Stomach (tissue), 19 donors: ENCODE measurements at places on chromosomes 13 and 19.

GRCh38 chr19:18484992-18485391 is 36.9 kb downstream of the ELL start:
- H3K27me3 ChIP-seq, result no peaks in the 10 kb centered on the region
- H3K4me1 ChIP-seq, result peaks cover 52% of the 10 kb centered on the region
- peak overlapping the region; percentile 44 for H3K27ac ChIP-seq
- no peak overlapping the region for H3K4me3 ChIP-seq
- no peak for DNase-seq
- H3K36me3 ChIP-seq, result no peaks in the 10 kb centered on the region

DNA sequence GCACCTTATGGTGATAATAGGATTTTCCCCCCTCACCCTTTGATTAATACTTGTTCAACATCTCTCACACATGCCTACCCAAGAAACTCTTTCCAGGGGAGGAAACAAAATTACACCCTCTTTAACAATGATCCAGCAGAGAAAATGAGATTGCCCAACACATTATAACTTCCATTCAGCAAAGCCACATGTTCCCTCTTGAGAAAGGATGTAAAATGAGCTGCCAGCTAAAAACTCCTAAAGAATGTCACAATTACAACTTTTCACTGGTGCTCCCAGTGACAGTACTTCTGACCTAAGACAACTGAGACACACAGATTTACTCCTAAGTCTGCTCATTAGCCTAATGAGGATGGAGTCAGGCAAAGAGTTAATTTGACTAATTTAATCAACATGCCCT is 621.4 kb downstream of the DIAPH3 start:
- no peaks in the 10 kb centered on the region for H3K36me3 ChIP-seq
- H3K27me3 ChIP-seq, result no peaks in the 10 kb centered on the region
- DNase-seq, result no peak
- no peak overlapping the region for H3K27ac ChIP-seq

GRCh38 chr13:111876506-111876905 is 190.4 kb upstream of the SOX1 start:
- H3K4me3 ChIP-seq, result no peak overlapping the region
- no peaks in the 10 kb centered on the region for H3K4me1 ChIP-seq
- H3K36me3 ChIP-seq, result no peaks in the 10 kb centered on the region
- H3K27ac ChIP-seq, result no peak overlapping the region
- DNase-seq, result no peak

DNA sequence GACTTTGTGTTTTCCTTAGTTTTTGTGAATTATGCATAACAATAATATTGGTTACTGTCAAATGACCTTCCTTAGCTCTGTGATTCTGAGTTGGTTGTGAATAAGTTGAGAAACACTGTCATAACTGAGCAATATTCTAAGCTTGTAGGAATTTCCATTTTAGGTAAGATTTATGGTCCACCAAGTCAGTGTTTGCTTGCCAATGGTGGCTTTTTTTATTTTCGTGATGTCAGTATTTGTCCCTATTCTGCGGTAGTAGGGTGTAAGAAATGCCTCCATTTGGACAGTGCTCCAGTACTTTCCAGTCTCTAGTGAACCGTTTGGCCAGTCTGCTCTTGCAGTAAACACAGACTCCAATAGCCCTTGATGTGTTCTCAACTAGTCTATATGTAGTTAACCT is 94.7 kb downstream of the FRY start:
- H3K27me3 ChIP-seq, result no peaks in the 10 kb centered on the region
- no peak overlapping the region for H3K4me3 ChIP-seq
- DNase-seq, result no peak
- H3K27ac ChIP-seq, result peak overlapping the region; percentile 15
- no peaks in the 10 kb centered on the region for H3K4me1 ChIP-seq

DNA sequence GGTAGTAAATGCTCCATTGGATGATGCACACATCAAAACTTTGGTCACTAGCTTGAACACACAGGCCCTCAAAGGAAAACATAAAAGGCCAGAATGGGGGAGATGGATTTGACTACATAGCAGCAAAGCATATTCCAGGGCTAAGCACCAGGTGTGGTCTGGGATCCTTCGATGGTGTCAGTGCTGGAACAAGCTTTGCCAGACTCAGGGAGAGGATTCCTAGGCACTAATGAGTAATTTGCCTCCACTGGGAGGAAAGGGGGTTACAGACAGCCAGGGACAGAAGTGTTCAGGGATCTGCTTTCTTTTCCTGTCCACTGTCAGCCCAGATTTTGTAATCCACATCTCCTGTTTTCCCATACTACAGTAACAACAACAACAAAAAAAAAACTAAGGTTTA is 157.2 kb upstream of the OBI1 start:
- no peak for DNase-seq
- no peak overlapping the region for H3K27ac ChIP-seq
- no peaks in the 10 kb centered on the region for H3K36me3 ChIP-seq
- no peaks in the 10 kb centered on the region for H3K4me1 ChIP-seq
- H3K4me3 ChIP-seq, result no peak overlapping the region
- peaks cover 11% of the 10 kb centered on the region for H3K27me3 ChIP-seq

GRCh38 chr19:6214881-6215541 is 64.8 kb downstream of the MLLT1 start:
- H3K27ac ChIP-seq, result no peak overlapping the region
- no peaks in the 10 kb centered on the region for H3K27me3 ChIP-seq
- no peak overlapping the region for H3K4me3 ChIP-seq
- peaks cover 68% of the 10 kb centered on the region for H3K36me3 ChIP-seq

DNA sequence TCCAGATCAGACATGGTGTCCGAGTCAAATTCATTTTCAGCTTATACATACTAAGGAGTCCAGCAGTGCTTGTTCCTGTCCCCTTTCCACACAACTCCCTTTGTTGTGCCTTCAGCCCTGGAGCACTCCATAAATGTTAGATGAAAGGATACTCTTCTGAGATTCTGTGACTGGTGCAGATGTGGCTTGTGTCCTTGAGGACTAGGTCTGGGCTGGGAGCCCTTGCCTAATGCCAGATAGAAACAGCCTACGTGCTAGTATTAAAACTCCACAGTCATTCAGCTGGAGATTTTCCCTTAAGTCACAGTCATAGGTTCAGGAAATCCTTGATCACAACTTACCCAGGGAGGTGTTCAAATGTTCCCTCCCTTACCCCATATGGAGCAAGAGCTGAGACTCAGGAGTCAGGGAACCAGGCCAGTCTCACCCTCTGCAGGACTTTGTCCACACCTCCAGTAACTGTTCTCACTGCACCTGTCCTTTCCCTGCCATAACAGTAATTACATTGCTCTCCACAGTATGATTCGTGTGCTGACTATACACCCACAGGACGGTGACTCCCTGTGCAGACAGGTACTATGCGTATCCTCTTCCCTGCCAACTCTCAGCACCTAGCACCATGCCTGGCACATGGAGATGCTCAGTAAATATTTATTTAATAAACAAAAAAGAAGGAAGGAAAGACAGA is 15.5 kb upstream of the SERPINE3 start:
- no peak overlapping the region for H3K27ac ChIP-seq
- no peaks in the 10 kb centered on the region for H3K27me3 ChIP-seq
- no peaks in the 10 kb centered on the region for H3K4me1 ChIP-seq

GRCh38 chr13:54175466-54175865 is 1146.9 kb downstream of the OLFM4 start:
- H3K36me3 ChIP-seq, result no peaks in the 10 kb centered on the region
- DNase-seq, result no peak
- no peak overlapping the region for H3K27ac ChIP-seq
- H3K4me3 ChIP-seq, result no peak overlapping the region

GRCh38 chr19:17711851-17712250 is 7.4 kb upstream of the MAP1S start:
- no peaks in the 10 kb centered on the region for H3K27me3 ChIP-seq
- DNase-seq, result no peak
- H3K36me3 ChIP-seq, result no peaks in the 10 kb centered on the region
- no peak overlapping the region for H3K4me3 ChIP-seq
- no peaks in the 10 kb centered on the region for H3K4me1 ChIP-seq

DNA sequence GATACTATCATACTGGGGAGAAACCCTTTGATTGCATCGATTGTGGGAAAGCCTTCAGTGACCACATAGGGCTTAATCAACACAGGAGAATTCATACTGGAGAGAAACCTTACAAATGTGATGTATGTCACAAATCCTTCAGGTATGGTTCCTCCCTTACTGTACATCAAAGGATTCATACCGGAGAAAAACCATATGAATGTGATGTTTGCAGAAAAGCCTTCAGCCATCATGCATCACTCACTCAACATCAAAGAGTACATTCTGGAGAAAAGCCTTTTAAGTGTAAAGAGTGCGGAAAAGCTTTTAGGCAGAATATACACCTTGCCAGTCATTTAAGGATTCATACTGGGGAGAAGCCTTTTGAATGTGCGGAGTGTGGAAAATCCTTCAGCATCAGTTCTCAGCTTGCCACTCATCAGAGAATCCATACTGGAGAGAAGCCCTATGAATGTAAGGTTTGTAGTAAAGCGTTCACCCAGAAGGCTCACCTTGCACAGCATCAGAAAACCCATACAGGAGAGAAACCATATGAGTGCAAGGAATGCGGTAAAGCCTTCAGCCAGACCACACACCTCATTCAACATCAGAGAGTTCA is 12.9 kb upstream of the ZNF470 start:
- no peak overlapping the region for H3K27ac ChIP-seq
- H3K4me1 ChIP-seq, result no peaks in the 10 kb centered on the region
- H3K4me3 ChIP-seq, result no peak overlapping the region
- no peaks in the 10 kb centered on the region for H3K27me3 ChIP-seq
- DNase-seq, result no peak

DNA sequence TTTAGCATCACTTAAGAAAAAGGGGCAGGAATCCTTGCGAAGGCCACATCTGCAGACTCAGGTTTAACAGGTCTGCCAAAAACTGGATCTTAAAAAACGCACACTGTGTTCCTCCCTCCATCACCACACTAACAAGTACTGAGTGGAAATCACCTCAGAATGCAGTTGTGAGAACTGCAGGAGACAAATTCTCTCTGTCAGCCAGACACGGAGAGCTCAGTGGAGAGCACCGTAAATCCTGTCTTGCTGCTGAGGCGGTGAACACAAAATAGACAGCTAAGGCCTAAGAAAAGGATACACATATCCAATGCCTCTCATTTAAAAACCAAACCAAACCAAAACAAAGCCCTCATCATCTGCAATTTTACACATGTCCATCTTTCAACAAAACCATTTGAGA is 1287.6 kb downstream of the EFNB2 start:
- no peaks in the 10 kb centered on the region for H3K4me1 ChIP-seq
- DNase-seq, result no peak
- H3K36me3 ChIP-seq, result no peaks in the 10 kb centered on the region
- no peak overlapping the region for H3K27ac ChIP-seq
- no peak overlapping the region for H3K4me3 ChIP-seq

DNA sequence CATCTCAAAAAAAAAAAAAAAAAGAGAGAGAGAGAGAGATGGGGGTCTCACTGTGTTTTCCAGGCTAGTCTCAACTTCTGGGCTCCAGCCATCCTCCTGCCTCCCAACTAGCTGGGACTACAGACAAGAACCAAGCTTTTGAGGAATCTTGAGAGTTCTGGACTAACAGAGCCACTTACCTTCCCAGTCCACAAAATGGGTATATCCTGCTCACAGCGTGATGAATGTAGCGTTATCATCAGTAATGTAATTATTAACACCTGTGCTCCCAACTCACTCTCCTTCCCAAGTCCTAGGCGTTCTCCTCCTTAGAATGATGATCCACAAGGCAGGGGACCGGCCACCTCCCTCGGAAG is 4.6 kb upstream of the NANOS3 start:
- H3K36me3 ChIP-seq, result no peaks in the 10 kb centered on the region
- peaks cover 13% of the 10 kb centered on the region for H3K4me1 ChIP-seq
- H3K27ac ChIP-seq, result no peak overlapping the region
- peak overlapping the region; percentile 50 for H3K4me3 ChIP-seq
- DNase-seq, result no peak

DNA sequence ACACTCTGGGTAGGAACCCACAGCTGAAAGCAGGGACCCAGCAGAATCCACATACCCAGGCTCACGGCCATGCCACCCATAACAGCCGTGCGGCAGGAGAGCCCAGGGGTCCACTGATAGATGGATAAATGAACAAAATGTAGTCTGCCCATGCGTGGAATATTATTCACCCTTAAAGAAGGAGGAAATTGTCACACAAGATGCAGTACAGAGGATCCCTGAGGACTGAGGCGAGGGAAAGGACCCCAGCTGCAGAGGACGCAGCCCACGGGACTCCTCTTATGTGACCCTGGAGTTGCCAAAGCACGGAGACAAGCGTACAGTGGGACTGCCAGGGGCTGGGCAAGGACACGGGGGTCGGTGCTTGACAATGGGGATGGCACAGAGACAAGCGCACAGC is 10.7 kb downstream of the GRTP1 start:
- DNase-seq, result no peak
- no peak overlapping the region for H3K4me3 ChIP-seq
- no peaks in the 10 kb centered on the region for H3K4me1 ChIP-seq

- H3K27ac ChIP-seq, result no peak overlapping the region
- no peaks in the 10 kb centered on the region for H3K4me1 ChIP-seq
- DNase-seq, result no peak
- H3K27me3 ChIP-seq, result no peaks in the 10 kb centered on the region
- H3K4me3 ChIP-seq, result no peak overlapping the region
Observed at GRCh38 chr13:75393839-75394520, 88.0 kb downstream of the TBC1D4 start.

DNA sequence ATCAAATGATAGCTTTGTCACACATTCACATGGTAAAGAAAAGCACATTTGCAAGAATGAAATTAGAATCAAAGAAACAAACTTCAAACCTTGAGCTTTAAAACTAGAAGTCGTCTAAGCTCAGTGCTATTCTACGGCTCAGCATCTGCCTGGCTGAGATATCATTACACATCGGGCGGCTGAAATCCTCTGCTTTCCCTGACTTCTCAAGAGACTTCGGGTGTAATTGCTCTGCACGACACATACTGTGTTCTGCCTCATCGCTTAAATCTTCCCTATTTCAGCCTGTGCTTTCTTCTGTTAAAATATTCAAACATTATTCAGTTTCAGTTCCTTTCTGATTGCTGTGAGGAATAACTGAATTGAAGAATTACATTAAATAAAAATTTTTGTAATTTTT is 265.3 kb downstream of the NALCN start:
- no peak overlapping the region for H3K4me3 ChIP-seq
- no peaks in the 10 kb centered on the region for H3K27me3 ChIP-seq
- peak; percentile 18 for DNase-seq

- no peaks in the 10 kb centered on the region for H3K27me3 ChIP-seq
- peak overlapping the region; percentile 60 for H3K27ac ChIP-seq
Observed at GRCh38 chr13:40613192-40613818, 53.1 kb downstream of the FOXO1 start.

GRCh38 chr19:33667881-33668280 is 46.1 kb downstream of the CHST8 start:
- no peaks in the 10 kb centered on the region for H3K36me3 ChIP-seq
- no peak overlapping the region for H3K4me3 ChIP-seq

DNA sequence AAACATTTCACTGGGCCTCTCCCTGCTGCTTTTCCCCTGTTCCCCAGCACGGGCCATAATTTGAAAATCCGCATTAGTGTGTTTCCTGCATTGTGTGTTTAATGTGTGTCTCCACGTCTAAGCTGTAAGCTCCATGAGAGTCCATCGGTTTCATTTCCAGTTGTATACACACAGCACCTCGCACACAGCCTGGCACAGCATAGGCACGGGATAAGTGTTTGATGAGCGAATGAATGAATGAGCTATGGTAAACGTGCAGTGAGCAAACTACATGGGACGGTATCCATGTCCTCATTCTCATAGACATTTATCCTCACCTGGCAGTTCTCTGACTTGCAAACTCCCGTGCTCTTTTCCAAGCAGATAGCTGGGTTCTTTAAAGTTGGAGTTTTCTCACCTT is 106.1 kb downstream of the RAB20 start:
- no peak overlapping the region for H3K4me3 ChIP-seq
- no peak for DNase-seq
- no peaks in the 10 kb centered on the region for H3K4me1 ChIP-seq
- H3K27me3 ChIP-seq, result no peaks in the 10 kb centered on the region
- H3K27ac ChIP-seq, result no peak overlapping the region
